NCI-H524 treated with DMSO at 0.1 percent for 48 hours (cell line): ENCODE measurements at places on chromosomes 4 and X.
A peak's percentile ranks its signal among the peaks of the same experiment; 100 is the strongest.

- no peak for DNase-seq
Measured at GRCh38 chr4:498328-498904, 540 bp downstream of the ZNF721 start.

GRCh38 chr4:41465146-41465761, 72.7 kb upstream of the LIMCH1 start:
- no peak for DNase-seq

DNA sequence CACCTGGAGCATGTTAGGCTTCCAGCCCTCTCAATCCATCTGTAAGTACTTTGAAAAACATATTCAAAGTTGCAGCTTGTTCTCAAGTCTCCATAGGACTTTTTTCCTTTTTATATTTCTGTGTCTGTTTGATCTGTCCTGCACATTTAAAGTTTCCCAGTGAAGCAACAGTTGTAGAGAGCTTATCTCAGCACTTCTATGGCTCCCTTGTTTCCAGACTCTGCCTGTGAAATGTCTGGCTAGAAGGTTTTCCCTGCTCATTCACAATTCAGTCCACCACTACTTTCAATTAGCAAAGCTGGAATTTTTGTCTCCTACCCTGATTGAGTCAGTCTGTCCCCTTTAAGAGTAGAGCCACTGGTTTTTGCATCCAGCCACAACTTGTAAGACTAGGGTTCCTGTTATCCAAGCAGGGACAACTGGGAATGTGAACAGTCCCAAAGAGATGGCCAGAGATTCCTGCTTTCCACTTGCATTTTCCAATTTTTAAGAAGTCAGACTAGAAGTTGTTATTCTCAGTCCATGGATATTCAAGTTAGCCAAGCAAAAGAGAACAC, 116.1 kb downstream of the GASK1B start:
- DNase-seq = no peak

DNA sequence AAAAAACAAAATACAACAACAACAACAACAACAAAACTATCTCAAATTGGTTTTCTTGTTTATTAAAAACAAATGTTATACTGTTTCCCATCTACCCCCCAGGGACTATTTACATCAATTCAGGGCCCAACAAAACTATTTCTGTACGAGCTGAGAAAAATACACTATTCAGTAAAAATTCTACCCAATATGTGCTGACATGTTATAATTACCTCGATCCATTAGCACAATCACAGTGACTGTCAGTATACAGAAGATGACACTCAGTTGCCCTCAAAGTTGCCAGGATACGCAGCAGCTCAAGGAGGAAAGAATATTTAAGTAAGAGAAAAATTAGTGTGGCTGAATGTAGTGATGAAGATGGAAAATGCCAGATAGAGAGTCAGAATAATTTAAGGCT, 150.1 kb downstream of the COX18 start:
- DNase-seq = no peak

GRCh38 chr4:89994176-89994873, 99.7 kb downstream of the MMRN1 start:
- DNase-seq = no peak

DNA sequence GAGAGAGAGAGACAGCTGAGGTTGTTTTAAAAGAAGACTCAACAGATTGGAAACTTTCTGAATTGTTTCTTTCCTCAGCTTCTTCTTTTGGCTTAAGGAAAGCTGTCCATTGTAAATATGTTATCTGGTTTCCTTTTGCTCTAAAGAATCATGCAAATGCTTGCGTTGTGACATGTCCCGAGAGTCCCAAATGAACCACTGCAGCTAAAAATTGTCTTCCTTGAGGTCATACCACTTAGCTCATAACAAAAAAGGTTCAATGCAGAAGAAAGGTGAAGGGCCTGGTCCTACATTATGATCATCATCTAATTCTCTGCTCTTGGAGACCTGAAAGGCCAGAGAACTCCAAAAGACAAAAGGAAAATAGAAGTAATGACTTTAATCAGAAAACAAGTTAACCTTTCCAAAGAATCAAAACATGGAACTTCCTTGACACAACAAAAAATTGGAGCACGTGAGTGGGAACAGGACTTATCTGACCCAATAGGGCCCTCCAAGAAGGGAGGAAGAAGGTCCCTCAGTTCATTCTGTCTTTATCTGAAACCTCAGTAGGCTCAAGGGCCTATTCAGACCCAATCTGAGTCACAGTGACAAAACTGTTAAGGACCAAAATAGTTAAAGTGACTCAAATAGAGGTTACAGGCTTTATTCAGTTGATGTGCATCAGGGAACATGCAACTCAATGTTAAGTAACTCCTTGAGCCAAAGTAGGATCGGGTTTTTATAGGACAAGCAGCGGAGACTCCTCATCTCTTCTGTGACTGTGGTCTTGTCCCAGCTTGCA, 14.7 kb upstream of the VSIG1 start:
- DNase-seq = no peak

- no peak for DNase-seq
Measured at GRCh38 chr4:4499438-4500123, 42.3 kb downstream of the STX18 start.

- DNase-seq = no peak
Measured at GRCh38 chrX:13761606-13762414, 27.3 kb downstream of the OFD1 start.

DNA sequence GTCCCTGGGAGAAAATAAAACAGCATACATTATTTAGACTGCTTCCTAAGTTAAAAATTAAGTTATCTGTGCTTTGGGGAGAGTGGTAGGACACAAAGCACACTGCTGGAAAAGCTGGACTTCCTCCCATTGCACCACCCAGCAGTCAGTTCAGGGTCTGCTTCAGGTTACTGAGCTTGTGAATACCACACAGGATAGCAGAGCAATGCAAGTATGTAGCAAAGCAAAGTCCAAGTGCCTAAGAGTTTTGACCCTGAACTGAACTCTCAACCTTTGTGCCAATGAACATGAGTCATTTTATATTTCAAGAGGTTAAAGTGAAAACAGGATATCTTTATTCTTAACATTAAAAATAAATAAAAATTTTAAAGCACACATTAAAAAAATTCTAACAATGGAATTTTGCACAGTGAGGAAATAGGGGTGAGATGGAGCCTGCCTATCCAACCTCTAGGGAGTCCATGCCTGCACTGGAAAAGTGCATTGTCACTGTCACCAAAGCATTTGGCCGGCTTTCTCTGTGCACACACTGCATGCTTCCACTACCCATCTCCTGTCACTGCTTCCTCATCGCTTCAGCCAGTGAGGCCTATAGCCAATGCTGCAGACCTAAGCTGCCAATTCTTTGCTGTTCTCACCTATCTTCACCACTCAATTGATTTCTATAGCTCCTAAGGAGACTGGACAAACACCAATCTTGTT, 50.9 kb downstream of the ABCG2 start:
- no peak for DNase-seq

- DNase-seq = no peak
Measured at GRCh38 chrX:133005042-133005441, 46.6 kb upstream of the HS6ST2 start.

- DNase-seq = no peak
Measured at GRCh38 chr4:121070696-121071639, 1.4 kb downstream of the NDNF start.

DNA sequence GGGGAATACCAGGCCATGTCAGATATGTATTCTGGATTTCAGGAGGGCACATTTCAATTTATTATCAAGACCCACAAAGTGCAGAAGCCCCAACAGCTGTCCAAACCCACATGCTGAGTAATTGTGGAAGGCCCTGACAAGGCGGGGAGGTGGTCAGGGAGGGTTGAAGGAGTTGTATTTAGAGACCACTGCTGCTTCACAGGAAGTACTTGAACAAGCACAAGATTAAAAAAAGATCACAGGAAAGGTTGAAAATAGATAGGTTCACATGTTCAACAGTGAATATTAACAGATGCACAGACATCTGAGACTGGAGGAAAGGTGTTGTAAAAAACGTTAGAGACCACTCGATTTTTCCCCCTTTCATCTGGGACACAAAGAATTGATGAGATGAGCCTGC, 17.9 kb downstream of the ATP8A1 start:
- DNase-seq = no peak

- DNase-seq = peak; percentile 16
Measured at GRCh38 chrX:107672955-107673378, 44.7 kb downstream of the PRPS1 start.

DNA sequence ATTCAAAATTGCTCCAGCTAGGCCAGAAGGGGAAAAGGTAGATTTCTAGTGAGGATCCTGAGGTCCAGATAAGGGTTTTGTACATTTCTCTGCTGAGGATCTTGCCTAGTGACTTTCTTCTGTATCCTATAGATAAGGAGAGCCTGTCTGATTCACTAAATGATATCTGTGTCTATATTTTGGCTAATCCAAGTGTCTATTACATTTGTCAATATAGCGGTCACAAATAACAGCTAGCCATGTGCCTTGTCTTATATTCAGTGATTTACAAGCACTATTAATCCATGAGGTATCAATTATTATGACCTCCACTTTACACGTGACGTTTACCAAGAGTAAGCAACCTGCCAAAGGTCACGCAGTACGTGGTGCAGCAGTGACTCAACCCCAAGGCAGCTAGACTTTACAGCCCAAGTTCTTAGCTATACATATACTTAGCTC, 41.6 kb downstream of the TMEM165 start:
- DNase-seq = no peak

- DNase-seq = peak; percentile 82
Measured at GRCh38 chr4:97215409-97215941, 927.8 kb downstream of the STPG2 start.

DNA sequence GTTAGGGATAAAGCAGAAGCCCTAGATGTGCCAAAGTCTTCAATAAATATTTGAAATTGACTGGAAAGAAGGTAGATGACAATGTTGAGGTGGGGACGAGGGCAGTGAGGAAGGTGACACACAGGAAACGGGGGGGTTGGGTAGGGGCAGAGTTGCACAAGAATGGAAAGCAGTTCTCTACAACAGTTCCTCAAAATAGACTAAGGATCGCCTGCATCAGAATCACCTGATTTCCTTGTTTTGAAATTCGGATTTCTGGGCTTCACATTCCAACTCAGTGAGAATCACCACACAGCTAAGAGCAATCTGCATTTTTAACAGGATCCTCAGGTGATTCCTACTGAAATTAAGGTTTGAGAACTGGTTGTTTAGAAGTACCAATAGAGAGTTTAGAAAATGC, 70.6 kb downstream of the ARFIP1 start:
- no peak for DNase-seq

DNA sequence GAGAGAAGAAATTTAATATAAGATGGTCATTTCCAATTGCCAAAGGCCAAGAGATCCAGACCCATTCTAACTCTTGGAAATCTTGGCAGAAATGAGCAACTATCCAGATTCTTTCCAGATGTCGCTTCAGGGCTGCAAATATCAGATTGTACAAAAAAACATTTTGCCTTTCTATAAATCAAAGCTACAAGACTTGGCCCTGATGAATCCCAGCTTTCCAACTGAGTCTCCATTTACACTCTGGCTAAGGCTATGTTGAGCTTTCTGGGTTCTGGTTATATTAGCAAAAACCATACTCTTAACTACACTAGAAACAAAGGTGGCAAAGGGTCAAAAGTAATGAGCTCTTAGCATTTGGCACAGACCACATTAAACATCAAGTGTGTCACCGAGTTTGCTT, 345.8 kb downstream of the OPHN1 start:
- DNase-seq = no peak

DNA sequence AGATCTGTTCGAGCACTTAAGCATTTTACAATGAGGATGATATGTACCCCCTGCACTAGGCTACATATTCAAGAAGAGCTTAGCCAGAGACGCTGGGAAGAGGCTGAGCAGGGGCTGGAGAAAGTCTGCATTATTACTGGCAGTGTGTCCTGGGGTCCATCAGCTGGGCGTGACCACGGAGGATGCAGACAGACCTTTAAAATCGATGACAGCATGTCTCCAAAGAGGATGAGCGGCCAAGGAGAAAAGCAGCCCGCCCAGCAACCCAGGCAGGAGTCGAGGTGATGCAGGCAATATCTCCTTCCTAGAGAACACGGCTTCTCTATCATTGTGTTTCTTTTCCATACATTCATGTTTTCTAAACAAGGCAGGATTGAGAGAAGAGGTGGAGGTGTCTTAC, 300.7 kb downstream of the USP46 start:
- DNase-seq = no peak

- no peak for DNase-seq
Measured at GRCh38 chr4:24104158-24104565, 214.3 kb upstream of the PPARGC1A start.

DNA sequence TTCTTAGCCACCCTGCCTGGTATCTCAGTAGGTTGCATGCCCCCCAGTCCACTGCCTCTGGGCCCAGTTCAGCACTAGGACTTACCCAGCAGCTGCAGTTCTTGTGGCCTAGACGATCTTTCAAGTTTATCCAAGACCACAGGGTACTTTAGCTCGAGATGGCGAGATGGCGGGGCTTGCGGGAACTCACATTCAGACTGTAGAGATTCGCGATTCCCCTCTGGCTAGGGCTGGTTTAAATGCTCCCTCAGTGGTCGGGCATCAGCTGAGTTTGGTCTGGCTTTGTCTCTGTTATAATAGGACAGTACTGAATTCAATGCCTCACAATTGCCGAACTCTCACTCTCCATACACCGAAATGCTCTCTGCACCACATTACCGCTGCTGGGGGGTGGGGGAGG, 18.4 kb upstream of the RFC1 start:
- DNase-seq = no peak

DNA sequence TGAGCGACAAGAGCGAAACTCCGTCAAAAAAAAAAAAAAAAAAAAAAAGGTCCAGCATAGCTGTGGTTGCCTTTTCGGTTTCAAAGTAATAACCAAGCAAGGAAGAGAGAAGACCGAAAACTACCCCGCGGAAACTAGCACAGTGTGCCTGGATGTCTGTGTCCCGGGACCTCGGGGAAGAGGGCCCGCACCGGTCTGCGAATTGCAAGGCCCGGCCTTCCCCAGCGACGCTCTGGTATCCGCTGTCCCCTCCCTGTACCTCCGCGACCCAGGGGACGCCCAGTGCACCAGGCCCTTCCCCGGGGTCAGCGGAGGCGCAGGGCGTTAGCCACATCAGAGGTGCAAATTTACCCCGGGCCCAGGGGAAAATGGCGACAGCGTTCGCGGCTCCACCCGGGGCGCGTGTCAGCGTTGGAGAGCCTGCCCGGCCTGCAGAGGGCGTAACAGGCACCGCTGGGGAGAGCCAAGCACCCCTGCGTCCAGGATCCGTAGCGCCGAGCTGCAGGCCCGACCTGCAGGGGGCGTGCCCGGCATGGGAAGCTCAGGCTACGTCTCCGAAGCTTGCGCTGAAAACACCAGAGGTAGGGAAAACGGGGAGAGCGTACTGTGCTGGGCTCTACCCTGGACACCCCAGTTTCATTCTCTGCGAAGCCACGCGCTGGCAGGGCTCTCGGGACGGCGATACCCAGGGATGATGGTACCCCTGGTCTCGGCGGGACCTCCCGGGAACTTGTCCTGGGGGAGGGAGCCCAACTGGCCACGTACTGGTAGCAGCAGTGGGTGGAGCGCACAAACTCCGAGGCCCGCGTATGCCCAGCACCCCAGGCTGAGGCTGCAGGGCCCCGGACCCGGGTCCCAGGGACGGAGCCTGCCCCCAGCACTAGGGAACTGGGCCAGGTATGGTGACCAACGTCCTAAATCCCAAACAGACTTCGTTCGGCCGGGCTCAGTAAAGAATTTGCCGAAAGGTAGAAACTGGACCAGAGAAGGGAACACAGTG, 16.2 kb downstream of the NKX6-1 start:
- no peak for DNase-seq
